NK-92 treated with Interleukin-12 subunit alpha and Interleukin-12 subunit beta, amount 100 ng/mL, for 24 hours (cell line): ENCODE measurements at places on chromosomes 3 and 15.

- no peak for DNase-seq
Observed at GRCh38 chr3:177838766-177839350, 641.6 kb upstream of the TBL1XR1 start.

- DNase-seq: no peak
Observed at GRCh38 chr15:51193526-51193925, 98.8 kb upstream of the TNFAIP8L3 start.

- DNase-seq: no peak
Observed at GRCh38 chr15:92092289-92093105, 239.0 kb downstream of the SLCO3A1 start.

GRCh38 chr15:36666228-36666905 lies 86.9 kb downstream of the CDIN1 start:
- DNase-seq: no peak

GRCh38 chr15:35867356-35867755 lies 321.4 kb upstream of the DPH6 start:
- no peak for DNase-seq

DNA sequence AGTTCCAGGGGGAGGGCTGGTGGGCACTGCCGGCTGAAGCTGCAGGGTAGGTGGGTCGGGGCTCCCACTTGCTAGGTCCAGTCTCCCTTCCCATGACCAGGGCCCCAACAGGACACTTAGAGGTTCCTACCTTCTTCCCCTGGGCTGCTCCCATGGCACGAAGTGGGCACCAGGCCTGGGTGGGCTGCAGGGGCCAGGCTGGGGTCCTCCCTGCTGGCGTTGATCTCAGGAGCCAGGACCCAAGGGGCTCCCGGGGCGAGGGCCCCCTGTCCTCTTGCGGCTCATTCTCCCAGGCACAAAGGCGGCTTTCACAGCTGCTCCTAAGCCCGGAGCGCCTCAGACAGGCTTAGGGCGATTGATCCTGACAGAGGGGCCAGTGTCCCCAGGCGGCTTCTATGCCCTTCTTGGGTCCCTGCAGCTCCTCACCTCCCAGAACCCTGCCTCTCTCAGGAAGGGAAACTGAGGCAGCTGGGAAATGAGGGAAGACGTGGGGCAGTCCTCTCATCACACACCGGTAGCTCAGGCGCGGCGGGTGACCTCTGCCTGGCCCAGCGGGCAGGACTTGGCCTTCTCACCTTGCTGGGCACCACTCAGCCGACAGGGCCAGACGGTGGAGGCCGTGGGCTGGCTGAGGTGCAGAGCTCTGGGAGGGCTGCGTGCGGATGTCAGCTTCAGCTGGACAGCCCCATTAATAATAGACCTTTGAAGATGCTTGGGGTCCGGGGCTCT lies 39.6 kb downstream of the FAM3D start:
- no peak for DNase-seq
